Stimulated activated CD4-positive, alpha-beta T cell treated with anti-CD3 and anti-CD28 coated beads, Interleukin-4, amount 100 ng/mL, for 24 hours (primary cell): ENCODE measurements at places on chromosomes 6 and 20.

- DNase-seq = peak; percentile 27
Measured at GRCh38 chr6:30169658-30170614, 6.6 kb downstream of the TRIM15 start.

GRCh38 chr6:83574783-83575182 lies 62.4 kb downstream of the PRSS35 start:
- DNase-seq = no peak

DNA sequence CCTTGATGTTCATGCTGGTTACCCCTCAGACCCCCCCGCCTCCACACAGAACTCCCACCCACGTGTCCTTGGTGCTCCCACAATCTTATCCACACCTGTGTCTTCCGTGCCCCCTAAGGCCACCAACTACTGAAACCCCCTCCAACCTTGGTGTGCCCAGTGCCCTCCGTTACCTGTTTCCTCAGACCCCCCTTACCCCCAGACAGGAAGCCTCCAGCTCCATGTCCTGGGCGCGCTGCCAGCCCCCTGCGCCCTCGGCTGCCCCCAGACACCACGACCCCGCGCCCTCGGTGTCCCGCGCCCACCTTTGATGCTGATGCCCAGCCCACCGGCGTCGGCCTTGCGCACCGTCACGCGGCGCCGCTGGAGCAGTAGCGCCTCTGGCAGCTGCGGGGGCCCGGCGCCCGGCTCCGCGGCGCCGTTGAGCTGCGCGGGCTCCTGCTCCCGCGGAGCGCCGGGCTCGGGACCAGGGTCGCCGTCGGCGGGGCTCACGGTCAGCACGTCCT lies 504 bp downstream of the SNTA1 start:
- peak; percentile 12 for DNase-seq

DNA sequence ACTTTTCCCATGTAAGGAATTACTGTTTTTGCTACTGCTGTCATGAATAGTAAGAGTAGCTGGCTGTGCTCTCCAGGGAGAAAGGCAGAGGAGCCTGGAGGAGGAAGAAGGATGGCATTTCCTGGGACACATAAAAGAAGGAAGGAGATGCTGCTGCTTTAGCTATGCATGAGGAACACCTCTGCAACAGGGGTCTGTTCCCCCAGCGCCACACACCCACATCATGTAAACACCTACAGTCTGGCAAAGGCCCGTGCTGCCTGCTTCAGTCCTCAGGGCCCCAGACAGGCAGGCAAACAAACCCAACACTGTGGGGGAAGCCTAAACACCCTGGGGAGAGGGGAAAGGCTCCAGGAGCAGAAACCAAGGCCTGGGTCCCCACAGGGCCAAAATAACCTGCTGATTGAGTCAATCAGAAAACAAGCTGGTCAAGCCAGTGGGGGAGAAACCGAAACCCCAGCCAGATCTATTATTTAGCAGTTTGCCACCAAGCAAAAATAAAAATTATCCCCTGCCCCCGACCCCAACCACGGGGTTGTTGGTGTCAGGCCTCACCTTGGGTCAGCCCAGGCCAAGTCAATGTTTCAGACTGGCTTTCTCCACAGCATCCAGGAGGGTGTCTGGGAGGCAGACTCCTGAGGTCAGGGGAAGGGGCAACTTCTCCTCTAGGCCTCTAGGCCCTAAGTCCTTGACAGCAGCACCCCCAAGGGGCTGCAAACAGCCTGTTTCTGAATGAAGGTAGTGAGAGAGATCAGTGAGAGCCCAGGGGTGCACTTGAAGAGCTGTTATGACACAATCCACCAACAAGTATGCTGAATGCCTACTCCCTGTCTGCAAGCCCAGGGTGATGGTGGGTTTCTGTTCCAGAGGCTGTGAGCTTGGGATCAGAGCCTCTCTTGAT lies 34.6 kb upstream of the SCUBE3 start:
- DNase-seq = no peak

- DNase-seq = peak; percentile 78
Measured at GRCh38 chr6:593139-593906, 63.6 kb downstream of the HUS1B start.

DNA sequence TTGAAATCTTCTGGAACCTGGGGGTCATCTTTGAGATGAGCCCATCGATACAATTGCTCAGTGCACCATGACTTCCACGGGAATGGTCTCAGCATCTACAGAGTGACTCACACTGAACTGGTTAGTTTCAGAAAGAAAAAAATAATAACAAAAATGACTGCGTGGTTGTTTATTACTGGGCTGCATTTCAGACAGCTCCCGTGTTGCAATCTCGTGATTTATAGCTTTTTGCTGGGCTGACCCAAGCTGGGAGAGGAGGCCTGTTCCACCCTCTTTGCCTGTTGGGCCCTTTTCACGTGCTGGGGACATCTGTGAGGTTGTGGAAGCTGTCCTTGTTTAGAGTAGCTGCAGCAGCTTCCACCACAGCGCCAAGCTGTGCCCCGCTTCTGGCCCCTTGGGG lies 225.5 kb downstream of the BMP7 start:
- no peak for DNase-seq

GRCh38 chr20:47872341-47872740 lies 87.1 kb upstream of the SULF2 start:
- no peak for DNase-seq

GRCh38 chr6:129448965-129449364 lies 261.0 kb downstream of the ARHGAP18 start:
- no peak for DNase-seq

- no peak for DNase-seq
Measured at GRCh38 chr6:168292826-168293225, 26.8 kb downstream of the DACT2 start.

GRCh38 chr20:47318027-47318585 lies 38.4 kb downstream of the ZMYND8 start:
- no peak for DNase-seq

- no peak for DNase-seq
Measured at GRCh38 chr6:170025935-170026750, 264.7 kb downstream of the DLL1 start.

DNA sequence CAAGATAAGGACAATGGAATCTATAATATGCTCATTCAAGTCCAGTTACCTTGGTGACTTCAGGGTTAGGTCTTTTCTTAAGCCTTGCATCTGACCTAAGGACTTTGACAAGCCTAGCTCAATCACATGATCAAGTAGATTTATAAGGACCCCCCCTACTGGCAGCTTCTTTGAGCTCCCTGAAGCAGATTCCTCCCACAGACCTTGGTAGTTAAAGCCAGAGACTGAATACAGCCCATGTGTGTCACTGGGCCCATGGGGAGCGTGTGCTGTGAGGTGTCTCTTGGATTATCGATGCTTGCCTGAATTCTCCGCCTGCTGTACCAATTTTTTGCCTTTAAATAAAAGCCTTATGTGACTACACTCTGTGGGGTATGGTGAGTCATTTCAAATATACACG lies 372.7 kb upstream of the RGS17 start:
- no peak for DNase-seq

DNA sequence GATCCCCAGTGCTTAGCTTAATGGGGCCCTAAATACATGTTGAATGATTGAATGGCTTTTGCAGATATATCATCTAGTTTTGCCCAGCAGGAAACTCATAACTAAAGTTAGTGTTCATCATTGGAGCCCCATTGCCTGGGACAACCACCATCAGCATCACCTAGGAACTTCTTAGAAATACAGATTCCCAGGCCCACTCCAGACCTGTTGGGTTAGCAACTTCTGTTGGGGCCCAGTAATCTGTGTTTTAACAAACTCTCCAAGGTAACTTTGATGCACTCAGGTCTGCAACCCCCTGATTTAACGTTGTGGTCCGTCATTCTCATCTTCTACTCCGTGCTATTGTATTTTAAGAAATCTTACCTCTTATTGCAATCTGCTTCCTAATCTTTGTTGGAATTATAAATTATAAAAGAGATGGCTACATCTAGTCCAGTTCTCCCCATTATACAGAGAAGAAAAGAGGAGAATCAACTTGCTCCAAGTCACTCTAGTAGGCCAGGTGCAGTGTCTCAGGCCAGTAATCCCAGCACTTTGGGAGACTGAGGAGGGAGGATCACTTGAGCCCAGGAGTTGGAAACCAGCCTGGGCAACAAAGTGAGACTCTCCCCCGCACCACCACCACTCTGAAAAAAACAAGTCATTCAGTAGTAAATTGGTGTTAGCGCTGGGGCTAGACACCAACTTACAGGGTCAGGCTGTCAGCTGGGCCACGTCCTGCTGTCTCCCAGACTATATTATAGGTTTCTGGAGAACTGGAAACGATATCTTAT lies 13.7 kb downstream of the FOXP4 start:
- DNase-seq = no peak

GRCh38 chr20:61659994-61660346 lies 405.7 kb downstream of the TAF4 start:
- no peak for DNase-seq
